Activated CD4-positive, alpha-beta T cell treated with anti-CD3 and anti-CD28 coated beads, Interleukin-2, amount 10 ng/mL, durations not matched to agents 7 days and 5 days (primary cell): ENCODE measurements at places on chromosomes 11 and 22.

- DNase-seq, result no peak
These were observed 1023.5 kb downstream of the BRD1 start for GRCh38 chr22:48803948-48804810.

- DNase-seq, result no peak
These were observed 871 bp upstream of the SEZ6L start for GRCh38 chr22:26168330-26168851.

- peak; percentile 71 for DNase-seq
These were observed 639 bp downstream of the CRY2 start for GRCh38 chr11:45847911-45848316.

GRCh38 chr11:35525501-35526175, at the start of gene PAMR1:
PAMR1 (minus strand) TSS chr11:35525616; CDS start chr11:35525585, 31 bp downstream.
- no peak for DNase-seq

GRCh38 chr22:50118557-50119168, 28.9 kb downstream of the MOV10L1 start:
- no peak for DNase-seq

DNA sequence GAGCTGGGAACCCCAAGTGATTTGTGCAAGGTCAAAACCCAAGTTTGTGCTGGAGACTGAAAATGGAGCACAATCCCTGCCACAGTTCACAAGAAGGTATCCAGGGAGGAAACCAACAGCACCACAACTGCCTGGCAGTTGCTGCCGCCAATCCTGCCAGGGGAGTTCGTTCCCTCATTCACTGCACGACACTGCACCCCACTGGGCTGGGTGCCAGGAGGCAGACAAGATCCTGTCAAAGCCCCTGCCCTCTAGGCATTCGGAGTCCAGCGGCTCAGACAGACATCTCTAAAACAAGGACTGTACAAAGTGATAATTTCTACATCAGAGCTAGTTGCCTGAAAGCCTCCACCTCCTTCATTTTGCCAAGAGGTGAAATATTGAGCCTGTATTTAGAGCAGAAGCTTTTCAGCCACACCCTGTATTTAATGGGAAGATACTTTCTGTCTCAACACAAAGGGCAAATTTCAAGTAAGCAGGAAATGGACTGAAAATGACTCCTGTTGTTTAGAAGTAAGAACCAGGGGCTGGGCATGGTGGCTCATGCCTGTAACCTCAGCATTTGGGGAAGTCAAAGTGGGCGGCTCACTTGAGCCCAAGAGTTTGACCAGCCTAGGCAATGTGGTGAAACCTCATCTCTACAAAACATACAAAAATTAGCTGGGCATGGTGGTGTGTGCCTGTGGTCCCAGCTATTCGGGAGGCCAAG, 277.4 kb upstream of the NARS2 start:
- DNase-seq, result no peak

GRCh38 chr11:91641153-91641552, 583.5 kb upstream of the FAT3 start:
- no peak for DNase-seq

GRCh38 chr22:48968201-48968959, 859.3 kb downstream of the BRD1 start:
- no peak for DNase-seq

DNA sequence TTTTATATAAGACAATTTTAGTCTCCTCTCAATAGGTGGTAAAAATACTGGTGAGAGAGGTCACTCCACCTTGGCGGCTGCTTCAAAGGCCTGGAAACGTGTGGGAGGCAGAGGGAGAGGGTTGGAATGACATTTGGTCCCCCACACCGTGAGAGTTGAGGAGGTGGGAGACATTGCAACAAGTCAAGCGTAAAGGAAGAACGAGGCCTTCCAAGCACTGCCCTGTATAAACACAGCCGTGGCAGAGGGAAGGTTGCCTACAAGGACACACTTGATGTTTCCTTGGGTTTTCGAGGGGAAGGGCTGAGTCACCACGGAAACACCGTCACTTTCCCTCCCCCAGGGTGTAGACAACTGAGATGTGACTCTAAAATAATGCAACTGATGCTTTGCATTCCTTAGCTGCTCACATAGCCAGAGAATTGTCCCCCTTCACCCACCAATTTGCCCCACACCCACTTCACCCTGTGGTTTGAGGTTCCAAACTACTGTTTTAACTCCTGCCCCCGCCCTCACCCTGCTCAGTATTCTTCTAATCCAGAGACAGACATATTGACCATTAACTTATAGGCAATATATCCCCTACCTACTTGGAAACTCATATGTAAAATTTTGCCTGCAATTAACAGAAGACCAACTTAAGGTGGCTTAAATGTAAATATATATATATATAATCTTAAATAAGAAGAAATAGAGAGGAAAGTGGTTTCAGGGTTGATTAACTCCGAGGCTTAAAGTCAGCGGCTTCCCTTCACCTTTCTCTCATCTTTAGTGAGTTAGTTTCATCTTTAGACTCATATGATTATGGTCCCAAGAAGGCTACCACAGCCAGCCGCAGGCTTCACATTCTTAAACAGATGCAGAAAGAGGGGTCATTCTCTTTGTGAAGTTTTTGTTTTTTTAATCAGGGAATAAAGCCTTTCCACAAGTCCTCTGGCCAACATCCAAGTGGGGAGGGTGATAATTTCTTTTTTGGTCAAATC, 54.1 kb upstream of the BDNF start:
- no peak for DNase-seq

GRCh38 chr11:119338318-119338890, 2.3 kb downstream of the C1QTNF5 start:
- peak; percentile 73 for DNase-seq

GRCh38 chr22:39024519-39025308, 3.8 kb downstream of the APOBEC3D start:
- DNase-seq, result peak; percentile 45

DNA sequence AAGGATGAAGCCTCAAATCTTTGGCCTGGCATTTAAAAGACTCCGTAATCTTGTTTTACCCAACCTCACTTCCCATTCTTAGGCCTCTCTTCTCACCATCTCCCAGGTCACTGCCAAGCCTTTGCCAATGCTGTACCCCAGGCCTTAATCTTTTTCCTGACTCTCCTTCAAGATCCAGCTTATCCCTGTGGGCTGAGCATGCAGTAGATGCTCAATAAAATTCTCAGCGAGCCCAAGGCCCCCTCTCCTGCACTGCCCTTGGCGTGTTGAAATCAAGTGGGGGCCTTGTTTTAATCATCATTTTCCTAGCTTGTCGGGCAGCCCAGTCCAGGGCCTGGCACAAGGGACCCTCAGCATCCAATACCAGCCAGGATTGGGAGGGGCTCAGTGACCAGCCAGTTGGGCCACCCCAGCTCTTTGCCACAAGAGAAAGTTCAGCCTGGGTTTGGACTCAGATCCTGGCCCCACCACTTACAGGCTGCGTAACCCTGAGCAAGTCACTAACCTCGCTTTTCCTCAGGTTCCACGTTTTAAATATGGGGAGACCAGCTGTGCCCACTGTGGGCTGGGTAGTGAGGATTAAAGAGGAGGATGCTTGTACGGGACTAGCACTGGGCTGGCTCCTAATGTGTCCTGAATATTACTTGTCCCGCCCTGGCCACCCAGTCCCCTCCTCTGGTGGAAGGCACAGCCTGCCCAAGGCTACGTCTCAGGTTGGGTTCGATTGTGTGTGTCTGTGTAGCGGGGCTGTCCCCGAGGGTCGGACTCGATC, 943 bp upstream of the YWHAH start:
- no peak for DNase-seq

GRCh38 chr11:134528453-134528852, 116.4 kb upstream of the B3GAT1 start:
- no peak for DNase-seq

DNA sequence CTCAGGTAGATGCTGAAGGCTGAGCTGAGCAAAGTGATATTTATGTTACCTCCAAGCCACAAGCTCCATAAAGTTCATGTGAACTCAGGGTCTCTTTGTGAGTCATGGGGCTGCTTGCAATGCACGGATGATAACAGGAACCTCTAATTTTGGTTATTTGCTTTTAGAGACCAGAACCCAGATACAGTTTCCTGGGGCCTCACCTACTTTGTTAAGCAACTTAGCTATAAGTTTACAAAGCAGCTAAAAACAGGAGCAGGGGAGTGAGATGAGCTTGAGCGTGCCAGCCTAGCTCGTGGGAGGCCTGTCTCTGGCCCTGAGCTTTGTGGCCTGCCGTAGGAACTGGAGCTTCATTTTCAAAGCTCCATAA, 29.2 kb downstream of the SREBF2 start:
- DNase-seq, result peak; percentile 26

GRCh38 chr11:75602951-75603350, 40.9 kb downstream of the SERPINH1 start:
- DNase-seq, result no peak

- peak; percentile 41 for DNase-seq
These were observed 3.6 kb downstream of the MYBPC3 start for GRCh38 chr11:47348859-47349258.

DNA sequence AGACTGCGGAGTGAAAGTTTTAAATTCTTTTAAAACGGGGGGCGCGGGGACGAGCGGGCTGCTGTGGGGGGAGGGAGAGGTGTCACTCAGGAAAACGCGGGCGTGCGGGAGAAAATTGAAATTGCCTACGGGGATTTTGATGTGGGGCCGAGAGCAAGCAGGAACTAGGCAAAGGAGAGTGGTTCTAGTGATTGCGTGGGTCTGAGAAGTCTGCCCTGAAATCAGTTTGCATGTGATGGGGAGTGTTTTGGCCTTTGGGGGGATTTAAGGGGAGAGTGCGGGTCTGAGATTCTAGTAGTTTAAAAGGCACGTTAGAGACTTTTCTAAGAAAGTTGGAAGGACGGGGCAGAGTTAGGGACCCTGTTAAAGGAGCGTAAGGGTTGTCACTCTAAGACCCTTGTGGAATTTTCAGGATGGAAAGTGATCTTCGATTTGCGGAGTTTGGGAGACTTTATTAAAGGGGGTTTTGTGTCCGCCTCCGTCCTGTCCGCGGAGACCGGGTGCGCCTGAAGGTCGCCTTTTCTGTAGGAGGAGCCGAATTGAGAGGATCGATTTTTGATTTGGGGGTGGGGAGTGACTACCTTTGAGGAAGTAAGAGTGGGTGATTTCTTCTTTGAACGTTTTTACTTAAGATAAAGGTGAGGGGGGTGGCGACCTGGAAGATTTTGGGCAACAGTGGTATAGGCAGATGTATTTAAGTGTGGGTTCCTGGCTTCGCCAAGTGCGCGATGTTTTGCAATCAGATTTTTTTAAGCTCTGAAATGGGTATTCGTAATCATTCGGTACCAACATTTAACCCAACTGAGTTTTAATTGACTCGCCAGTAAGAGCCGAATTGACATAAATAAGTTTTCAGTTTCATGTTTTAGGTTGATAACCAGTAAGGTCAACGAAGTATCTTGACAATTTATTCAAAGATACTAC, 1.1 kb downstream of the EED start:
- DNase-seq, result peak; percentile 29

- DNase-seq, result no peak
These were observed 81.4 kb downstream of the CDKN1C start for GRCh38 chr11:2804189-2804588.

DNA sequence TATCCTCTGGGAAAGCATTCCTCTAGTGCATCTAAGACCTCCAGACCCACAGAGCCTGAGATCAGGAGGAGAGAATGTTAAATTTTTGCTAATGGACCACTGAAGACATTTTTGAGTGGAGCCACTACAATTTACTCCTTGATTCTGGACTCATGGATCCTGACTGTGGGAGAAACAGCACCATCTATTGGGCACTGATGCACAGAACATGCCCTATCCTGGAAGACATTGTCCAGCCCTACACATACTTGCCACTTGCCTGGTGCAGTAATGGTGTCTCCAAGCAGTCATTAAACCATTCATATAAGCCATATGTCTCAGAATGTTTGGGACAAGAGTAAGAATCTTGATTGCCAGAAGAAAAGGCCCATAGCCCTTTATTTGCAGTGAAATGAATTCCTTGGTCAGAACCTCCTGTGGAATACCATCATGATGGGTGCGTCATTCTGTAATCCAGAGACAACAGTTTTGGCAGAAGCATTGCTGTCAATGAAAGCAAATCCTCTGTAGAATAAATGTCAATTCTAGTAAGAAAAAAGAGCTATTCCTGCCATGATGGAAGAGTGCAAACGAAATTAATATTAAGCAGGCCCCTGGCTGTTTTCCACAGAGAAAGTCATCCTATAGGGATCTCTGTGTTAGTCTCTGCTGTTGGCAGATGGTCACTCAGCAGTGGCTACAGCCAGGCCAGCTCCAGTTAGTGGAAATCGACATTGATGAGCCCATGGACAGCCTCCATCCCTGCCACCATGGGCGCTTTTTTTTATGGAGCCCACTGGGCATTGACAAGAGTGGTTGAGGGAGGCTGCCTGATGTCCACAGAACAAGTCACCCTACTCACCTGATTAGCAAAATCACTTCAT, 43.5 kb downstream of the GGTLC2 start:
- DNase-seq, result peak; percentile 48

- no peak for DNase-seq
These were observed 11.5 kb upstream of the MYOD1 start for GRCh38 chr11:17707830-17708229.

- DNase-seq, result no peak
These were observed at the start of gene LRRC75B for GRCh38 chr22:24592851-24593558. LRRC75B (minus strand) TSS chr22:24593073; CDS start chr22:24593039, 34 bp downstream.

GRCh38 chr11:6196396-6196795, 2.6 kb upstream of the OR52W1 start:
- DNase-seq, result no peak

GRCh38 chr22:20650294-20651207, 123.4 kb upstream of the SERPIND1 start:
- no peak for DNase-seq

DNA sequence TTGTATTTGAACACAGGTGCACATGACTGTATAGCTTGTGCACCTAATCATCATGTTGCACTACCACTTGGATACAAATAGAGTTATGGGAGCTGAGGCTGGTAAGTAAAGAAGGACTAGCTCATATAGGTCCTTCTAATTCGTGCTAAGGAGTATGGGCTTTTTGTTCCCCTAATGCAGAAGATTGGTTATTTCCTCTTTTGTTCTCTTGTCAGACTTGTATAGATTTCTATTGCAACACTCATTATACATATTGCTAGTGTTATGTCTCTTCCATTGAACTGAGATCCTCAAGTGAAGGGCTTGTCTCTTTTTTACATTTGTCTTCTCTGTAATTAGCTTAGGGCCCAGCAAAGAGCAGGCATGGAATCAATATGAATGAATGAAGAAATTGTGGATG, 54.1 kb upstream of the ARHGAP20 start:
- DNase-seq, result no peak

DNA sequence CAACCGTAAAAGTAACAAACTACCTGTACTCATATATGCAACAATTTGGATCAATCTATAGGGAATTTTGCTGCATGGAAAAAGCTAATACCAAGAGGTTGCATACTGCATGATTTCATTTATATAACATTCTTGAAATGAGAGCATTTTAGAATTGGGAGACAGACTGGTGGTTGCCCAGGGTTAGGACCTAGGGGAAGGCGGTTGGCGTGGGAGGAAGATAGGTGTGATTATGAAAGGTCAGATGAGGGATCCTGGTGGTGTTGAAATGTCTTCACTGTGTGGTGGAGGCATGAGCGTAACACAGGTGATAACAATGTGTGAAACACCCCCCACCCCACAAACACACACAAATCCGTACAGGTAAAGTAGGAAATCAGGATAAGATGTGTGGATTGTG, 176.6 kb upstream of the ZBED5 start:
- DNase-seq, result no peak

GRCh38 chr11:67376873-67377808, 3.7 kb upstream of the CLCF1 start:
- no peak for DNase-seq

- no peak for DNase-seq
These were observed 416.4 kb downstream of the MIAT start for GRCh38 chr22:27073601-27074425.

GRCh38 chr11:58775066-58775708, 43.4 kb upstream of the GLYAT start:
- no peak for DNase-seq
